Hindlimb muscle (tissue), 1 donor: ENCODE measurements at places on chromosomes 2 and 18.

DNA sequence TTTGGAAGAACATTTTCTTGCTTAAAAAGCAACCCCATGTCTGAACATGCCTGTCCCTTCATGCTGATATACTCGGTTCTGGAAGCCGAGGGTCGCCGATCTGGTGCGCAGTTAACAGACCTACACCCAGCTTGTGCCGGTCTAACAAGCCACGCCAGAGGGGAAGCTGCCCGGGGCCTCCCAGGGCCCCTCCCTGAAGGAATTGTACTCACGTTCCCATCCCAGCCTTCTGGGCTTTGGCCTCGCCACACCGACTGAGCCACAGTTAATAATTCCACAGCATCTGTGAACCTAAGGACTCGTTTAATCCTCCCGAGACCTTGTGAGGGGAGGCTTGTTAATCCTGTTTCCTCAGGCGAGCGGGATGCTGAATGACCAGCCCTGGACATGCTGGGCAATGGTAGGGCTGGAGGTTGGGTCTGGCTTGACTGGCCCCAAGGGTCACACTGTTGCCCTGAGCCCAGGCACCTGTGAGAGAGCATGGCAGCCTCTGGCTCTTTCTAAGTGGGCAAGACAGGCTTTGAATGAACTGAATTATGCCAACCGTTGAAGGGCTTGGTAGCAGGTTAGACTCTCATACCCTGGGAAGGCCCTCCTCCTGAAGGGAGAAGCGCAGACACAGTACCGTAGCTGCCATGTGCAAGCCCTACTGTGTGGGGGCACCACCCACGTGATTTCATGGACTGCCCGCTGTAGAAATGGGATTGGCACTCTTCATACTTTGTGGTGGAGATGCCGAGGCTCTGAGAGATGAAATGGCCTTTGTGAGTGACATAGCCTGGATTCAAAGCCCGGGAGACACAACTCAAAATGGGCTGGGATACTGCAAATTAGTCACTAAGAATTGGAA, 27.9 kb upstream of the ODC1 start:
- no peak for DNase-seq

DNA sequence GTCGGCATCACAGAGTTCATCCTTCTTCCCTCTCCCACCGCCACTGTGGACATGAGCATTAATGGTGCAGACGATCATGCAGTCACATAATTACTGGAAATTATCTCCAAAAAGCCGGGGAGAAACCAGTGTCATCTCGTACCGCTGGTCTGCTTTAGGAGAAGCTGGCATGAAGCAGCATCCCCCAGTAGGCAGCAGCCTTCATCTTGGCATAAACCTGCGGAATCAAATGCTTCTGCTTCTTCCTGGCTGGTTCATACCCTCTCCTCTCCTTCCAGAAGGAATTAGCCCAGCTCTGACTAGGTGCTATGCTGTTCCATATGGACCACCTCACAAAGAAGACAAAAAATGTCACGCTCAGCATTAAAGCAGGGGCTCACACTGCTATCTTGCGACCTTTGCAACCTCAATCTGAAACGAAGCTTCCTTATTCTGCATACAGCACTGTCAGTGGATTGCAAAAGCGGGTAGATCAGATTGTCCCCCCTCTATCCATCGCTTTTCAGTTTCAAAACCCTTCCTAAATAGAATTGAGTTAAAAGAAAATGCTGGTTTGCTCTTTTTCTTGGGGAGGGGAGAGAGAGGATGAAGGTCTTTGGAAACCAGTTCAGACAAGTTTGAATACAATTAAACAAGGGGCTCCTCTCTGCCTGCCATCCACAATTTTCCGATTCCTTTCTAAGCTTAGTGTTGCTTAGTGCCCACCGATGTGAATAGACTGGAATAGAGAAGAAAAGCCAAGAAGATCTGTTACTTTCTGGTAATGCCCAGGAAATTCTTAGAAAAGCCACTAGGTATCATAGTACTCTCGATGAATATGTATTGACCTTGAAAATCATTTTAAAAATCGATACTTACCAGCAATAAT, 212.1 kb upstream of the ZNF521 start:
- DNase-seq: no peak

GRCh38 chr2:25361261-25362048, 19.7 kb upstream of the DNMT3A start:
- no peak for DNase-seq

- DNase-seq: no peak
Measured at GRCh38 chr2:214088536-214088935, 322.3 kb upstream of the VWC2L start.
